ENCODE measurements at places on chromosomes 11 and 22.

GRCh38 chr11:102110761-102111010, 439 bp downstream of the YAP1 start:
- DNase-seq = no peak

DNA sequence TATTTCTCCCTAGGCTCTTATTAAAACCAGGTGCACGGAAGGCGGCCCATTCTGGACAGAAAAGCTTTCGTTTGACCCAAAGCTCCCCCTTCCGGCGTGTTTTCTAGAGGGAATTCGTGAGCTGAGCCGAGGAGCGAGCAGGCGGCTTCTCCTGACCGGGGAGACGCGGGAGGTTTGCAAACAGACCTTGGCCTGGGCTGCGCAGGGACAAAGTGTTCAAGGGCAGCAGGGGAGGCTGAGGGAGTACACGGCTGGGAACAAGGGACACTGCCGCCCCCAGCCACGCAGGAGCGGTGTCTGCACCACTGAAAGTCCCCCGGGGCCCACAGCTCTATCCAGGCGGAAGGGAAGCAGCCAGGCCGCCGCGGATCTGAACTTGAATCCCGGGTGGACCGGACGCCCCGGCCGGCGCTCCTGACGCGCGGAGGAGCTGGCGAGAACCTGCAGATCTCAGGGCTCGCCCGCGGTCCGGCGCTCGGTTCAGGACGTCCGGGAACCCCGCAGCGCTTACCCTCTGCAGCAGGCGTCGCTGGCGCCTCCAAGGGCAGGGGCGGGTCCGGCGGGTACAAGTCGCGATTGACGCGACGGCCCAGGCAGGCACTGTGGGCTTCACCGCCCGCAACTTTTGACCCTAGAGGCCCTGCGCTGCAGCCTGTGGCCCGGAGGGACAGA, 101.9 kb downstream of the WT1 start:
- DNase-seq = no peak

DNA sequence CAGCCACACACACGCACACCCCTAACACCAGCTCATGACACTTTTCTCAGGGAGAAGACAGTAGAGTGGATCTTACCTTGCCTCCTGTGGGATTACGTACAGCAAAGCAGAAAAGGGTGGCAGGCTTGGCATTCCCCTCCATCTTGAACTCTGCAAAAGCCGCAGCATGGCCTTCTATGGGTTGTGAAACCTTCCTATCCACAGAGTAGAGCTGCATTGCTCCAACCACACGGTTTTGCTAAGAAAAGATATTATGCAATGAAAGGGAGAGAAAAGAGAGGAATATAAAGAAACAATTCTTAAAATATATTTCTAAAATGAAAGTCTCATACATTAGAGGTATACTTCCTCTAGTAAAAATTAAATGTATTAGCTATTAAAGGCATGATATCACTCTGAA, 48.8 kb downstream of the CLTCL1 start:
- DNase-seq = no peak

DNA sequence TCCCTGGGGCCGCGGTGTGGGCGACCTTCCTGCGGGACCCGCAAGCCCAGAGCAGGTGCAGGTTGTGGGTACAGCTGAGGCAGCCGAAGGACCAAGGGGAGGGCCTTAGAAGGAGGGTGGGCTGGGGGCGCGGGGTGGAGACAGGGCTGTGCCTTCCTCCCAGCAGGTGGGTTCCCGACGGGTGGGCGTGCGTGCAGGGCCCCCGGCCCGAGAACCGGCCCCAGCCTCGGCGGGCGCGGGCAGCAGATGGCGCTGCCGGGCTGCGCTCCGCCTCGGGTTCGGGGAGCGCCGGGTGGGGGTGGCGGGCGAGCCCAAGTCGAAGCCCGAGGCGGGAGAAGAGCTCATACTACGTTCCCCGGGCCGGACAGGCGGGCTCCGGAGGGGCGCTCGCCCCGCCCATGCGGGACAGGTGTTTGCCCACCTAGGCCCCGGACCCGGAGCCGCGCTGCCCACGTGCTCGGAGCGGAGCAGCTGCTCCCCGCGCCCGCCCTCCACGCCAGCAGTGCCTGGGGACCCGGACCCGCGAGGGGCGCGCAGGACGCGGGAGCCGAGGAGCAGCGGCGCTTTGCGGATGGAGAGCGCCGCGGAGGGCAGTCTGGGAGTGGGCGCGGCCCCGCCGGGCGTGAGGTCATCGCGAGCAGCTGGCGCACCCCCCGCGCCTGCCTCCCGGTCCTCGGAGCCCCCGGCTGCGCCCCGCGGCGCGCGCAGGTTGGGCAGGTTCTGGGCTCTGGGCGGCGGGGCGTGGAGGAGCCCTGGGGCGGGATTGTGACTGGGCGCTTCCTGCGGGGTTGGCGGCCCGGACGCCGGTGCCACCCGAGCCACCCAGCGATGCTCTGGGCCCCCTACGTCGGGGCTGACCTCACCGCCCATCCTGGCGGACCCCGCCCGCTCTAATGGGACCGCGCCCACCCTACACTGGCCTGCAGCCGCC, 25.3 kb downstream of the DUSP8 start:
- peak; percentile 20 for DNase-seq

DNA sequence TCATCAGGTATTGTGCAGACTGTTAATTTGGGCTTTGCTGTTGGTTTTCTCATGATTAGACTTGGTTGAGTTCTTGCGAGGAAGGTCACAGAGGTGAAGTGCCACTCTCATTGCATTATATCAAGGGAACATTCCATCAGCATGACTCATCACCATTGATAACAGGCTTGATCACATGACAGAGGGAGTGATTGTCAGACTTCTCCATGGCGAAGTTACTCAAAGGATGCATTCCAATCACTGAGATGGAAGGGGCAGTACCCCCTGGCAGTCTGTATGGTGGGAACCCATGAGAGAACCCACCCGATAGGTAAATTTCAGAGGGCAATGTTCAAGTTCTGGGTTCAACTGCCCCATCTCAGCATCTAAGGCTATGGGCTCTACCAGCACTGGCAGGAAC, 19.4 kb upstream of the P2RY2 start:
- no peak for DNase-seq

- DNase-seq = no peak
Observed at GRCh38 chr11:128660947-128661346, 32.9 kb upstream of the FLI1 start.

- DNase-seq = no peak
Observed at GRCh38 chr11:61054927-61055562, 47.2 kb upstream of the CD5 start.

GRCh38 chr11:35040221-35040942, 98.6 kb upstream of the CD44 start:
- DNase-seq = no peak

GRCh38 chr22:17234144-17234623, 14.9 kb upstream of the ADA2 start:
- DNase-seq = no peak

DNA sequence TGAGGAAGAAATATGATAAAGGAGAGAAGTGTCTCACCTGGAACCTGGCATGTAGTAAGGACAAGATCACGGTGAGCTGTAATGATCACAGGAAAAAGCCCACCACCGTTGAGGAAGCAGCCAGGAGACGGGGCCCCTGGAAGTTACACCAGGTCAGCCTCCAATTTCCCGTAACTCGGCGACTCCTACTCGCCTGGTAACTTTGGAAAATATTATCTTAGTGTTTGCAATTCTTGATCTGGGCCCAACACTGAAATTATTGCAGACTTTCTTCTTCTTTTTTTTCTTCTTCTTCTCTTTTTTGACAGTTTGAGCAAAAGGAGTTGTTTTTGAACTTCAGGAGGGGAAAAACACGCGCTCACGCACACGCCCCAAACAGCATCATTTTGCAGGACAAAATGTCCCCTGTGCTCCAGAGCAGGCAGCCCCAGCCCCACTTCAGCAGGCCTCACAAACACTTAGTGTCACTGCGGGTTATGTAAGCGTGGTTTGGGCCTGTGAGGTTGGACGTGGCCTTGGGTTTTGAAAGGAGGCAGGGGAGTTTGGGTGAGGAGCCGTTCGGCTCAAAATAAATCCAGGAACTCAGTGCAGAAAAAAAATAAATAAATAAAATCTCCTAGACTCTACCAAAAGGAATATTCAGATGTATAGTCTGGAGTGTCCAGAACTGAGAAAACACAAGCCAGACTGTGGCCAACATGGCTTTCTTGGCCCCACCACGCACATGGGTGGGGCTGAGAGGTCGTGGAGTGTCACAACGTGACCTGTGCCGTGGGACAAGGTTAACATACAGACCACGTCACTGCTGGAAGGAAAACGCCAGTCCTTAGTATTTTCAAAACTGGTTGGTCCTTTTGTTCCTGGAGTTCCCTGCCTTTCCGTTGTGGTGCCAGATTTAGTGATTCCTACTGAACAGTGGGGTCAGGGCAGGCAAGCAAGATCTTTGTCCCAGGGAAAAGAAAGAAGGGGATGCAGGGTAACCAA, 26.3 kb upstream of the MN1 start:
- no peak for DNase-seq

GRCh38 chr11:44536788-44537516, 28.5 kb upstream of the CD82 start:
- no peak for DNase-seq

DNA sequence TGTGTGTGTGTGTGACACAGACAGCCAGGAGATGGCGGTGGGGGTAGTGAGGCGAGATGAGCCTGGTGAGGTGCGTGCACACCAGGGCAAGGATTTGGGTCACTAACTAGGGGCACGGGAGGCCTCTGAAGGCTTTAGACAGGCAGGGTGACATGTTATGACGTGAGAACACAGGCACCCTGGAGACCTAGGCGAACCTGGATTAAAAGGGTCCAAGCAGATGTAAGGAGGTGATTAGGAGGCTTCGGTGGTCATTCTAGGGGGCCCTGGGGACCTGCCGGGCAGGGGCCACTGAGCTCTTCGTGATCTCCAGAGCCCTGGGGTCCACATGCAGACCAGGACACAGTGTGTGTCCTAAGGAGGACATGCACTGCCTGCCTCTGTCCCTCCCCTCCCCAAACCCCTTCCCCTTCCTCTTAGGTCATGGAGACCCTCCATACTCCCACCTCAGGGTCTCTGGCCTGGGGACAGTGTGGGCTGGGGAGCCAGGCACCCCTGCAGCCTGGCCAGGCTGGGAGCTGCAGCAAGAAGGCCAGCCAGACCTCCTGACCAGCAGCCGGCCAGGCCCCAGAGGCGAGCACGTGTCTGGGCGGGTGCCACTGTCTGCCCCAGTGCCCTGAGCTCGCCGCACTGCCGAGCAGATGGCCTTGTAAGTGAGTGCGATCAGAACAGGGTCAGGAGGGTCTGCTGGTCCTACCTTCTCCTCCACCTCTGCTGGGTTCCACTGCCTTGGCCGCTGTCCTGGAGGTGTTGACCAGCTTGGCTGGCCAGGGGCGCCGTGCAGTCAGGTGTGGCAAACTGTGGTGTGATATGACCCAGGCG, 32.1 kb downstream of the IFT27 start:
- DNase-seq = no peak

DNA sequence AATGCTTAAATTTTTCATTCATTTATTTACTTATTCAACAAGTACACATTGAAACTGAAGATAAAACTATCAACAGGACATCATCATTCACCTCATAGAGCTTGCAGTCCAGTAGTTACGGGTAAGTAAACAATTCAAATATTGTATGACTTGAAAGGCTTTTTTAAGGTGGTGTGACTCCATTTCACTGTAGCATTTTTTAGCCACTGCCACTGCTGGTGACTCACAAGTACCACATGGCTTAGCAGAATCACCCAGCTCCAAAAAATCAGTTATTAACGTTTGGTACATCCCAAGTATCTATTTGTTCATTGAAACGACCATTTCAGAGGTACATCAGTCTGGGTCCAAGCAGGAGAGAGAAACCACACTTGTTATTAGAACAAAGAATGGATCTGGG, 427.9 kb upstream of the DDI1 start:
- no peak for DNase-seq

DNA sequence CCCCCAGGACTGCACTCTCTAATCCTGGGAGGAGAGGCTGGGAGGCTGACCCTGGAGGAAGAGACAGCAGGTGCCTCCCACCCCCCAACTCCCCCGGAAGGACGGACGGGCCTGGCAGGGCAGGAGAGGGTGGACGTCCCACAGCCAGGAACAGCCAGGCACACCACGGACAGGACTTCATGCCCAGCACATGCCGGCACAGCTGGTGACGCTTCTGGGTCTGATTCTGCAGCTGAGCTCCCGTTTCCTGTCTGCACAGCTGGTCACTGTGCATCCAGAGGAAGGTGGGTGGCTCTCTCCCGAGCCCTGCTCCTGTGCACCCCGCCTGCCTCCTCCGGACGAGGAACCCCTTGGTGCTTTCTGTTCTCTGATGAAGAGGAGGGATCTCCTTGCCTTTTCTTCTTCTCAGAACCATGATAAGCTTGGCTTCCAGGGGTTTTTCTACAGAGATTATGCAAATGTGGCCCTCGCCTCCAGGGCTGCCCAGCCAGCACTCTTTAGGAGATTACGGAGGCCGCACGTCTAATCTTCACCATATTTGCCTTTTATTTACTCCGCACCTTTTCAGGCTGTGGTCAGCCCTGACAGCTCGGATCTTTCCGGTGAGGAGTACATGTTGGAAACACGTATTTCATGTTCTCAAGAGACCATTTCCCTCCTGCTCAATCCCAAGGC, 1295.8 kb downstream of the BRD1 start:
- DNase-seq = no peak

GRCh38 chr11:133285359-133285758, 246.9 kb downstream of the OPCML start:
- DNase-seq = no peak

- no peak for DNase-seq
Observed at GRCh38 chr22:44210722-44211121, 30.0 kb downstream of the PARVG start.

- DNase-seq = no peak
Observed at GRCh38 chr22:31367426-31367825, 21.3 kb upstream of the PATZ1 start.

- DNase-seq = no peak
Observed at GRCh38 chr22:37202001-37202555, 10.2 kb downstream of the SSTR3 start.

All from stimulated activated CD4-positive, alpha-beta T cell treated with anti-CD3 and anti-CD28 coated beads, Interleukin-1b, Interleukin-23, amount 100 ng/mL, for 24 hours (primary cell).